Forelimb muscle (tissue), 1 donor: ENCODE measurements at places on chromosomes 5 and 9. TPM values are rescaled to one million over a fixed set of nuclear protein-coding genes. Genes with fewer than 3 reads are reported as not detected.

RAB24 gene
- 27.1 TPM for polyA plus RNA-seq

PTGES gene
- 9.5 TPM for polyA plus RNA-seq

NDUFA8 gene
- 57.4 TPM for polyA plus RNA-seq

EPB41L4A gene
- 5.2 TPM for polyA plus RNA-seq

CFAP157 gene
- polyA plus RNA-seq, result 1.4 TPM

ZNF367 gene
- 5.2 TPM for polyA plus RNA-seq

HAPLN1 gene
- polyA plus RNA-seq, result 0.25 TPM

PLAC8L1 gene
- polyA plus RNA-seq, result 0.73 TPM

MOB3B gene
- 2.0 TPM for polyA plus RNA-seq

CENPK gene
- 12.6 TPM for polyA plus RNA-seq

RANBP17 gene
- 8.0 TPM for polyA plus RNA-seq

STPG3 gene
- polyA plus RNA-seq, result 0.18 TPM

CLTB gene
- 56.3 TPM for polyA plus RNA-seq

PARP8 gene
- 7.7 TPM for polyA plus RNA-seq

GDA gene
- 1.1 TPM for polyA plus RNA-seq

MEIKIN gene
- not detected for polyA plus RNA-seq

TRUB2 gene
- 22.0 TPM for polyA plus RNA-seq

PCDHB9 gene
- polyA plus RNA-seq, result 2.9 TPM

GZMA gene
- polyA plus RNA-seq, result 0.67 TPM

TMEFF1 gene
- polyA plus RNA-seq, result 1.5 TPM

VLDLR gene
- 21.9 TPM for polyA plus RNA-seq

PCDHB11 gene
- polyA plus RNA-seq, result 2.2 TPM
